ENCODE measurements at places on chromosomes 7 and 10. TPM values are rescaled to one million over a fixed set of nuclear protein-coding genes. Genes with fewer than 3 reads are reported as not detected.

- ATAC-seq: no peak
Measured at GRCh38 chr10:14736043-14736442, 38.7 kb downstream of the FAM107B start.

GRCh38 chr7:36942955-36943354 lies 218.7 kb upstream of the AOAH start:
- no peak for ATAC-seq

GRCh38 chr7:75716992-75717626 lies 21.6 kb downstream of the HIP1 start:
- ATAC-seq: no peak

Gene ADRA2A
- total RNA-seq: 2.6 TPM

Gene VSTM4
- total RNA-seq: 3.2 TPM

DNA sequence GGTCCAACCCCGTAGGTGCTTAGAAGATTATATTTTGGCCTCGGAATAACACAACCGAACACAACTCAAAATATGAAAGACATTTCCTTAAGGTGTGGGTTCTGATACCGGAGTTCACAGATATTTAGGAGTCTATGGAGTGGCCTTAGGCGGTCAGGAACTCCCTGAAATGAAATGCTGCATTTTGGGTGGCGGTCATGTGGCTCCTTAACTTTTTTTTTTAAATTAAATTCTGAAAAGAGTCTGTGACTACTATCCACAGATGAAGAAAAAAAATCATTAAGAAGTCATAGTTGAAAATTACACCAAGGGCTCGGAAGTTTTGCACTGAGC lies 290.9 kb upstream of the NFE2L3 start:
- no peak for ATAC-seq

GRCh38 chr10:108721874-108722273 lies 1201.4 kb downstream of the XPNPEP1 start:
- ATAC-seq: no peak

- no peak for ATAC-seq
Measured at GRCh38 chr7:159066816-159067575, 77.7 kb downstream of the VIPR2 start.

DNA sequence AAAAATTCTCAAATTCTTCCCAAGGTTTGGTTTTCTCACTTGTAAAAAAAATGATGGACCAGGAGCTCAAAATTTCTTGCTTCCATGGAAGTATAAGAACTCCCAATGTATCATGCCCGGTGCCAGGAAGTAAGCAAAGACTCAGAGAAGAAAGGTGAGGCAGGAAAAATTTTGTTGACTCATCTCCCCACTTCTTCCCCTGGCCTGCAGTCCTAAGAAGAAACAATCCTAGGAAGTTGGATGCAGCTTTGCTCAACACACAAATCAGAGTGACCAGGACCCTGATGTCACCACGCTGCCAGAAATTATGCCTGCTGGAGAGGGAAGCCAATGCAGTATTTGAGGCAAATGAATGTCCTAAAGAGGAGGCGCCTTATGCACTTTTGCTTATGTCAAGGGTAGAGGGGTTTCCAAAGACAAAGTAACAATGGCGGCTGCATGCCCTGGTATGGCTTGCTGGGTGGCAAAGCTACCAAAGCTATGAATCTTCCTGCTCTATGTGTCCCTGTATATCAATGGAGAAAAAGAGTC lies 163.6 kb downstream of the NEURL1 start:
- no peak for ATAC-seq

Gene DDC
- not detected for total RNA-seq

Gene TLX1
- 1.0 TPM for total RNA-seq
